ENCODE measurements at places on chromosomes 7 and 10. TPM values are rescaled to one million over a fixed set of nuclear protein-coding genes. Genes with fewer than 3 reads are reported as not detected.

The MCU gene
- total RNA-seq = 35.7 TPM

The NRF1 gene
- 14.1 TPM for total RNA-seq

The GIGYF1 gene
- 29.3 TPM for total RNA-seq

The LAMB1 gene
- total RNA-seq = 410 TPM

The FAM180A gene
- total RNA-seq = 28.9 TPM

The GNAI1 gene
- total RNA-seq = 42.1 TPM

The ZNF25 gene
- 18.6 TPM for total RNA-seq

The PSPH gene
- total RNA-seq = 49.9 TPM

The PLCE1 gene
- total RNA-seq = 6.2 TPM

The SRI gene
- total RNA-seq = 66.3 TPM

The RASSF4 gene
- 4.0 TPM for total RNA-seq

The ZSWIM8 gene
- 63.1 TPM for total RNA-seq

The SLC13A1 gene
- not detected for total RNA-seq

The CRHR2 gene
- total RNA-seq = not detected

The HILPDA gene
- 10.9 TPM for total RNA-seq

The SLC35B4 gene
- total RNA-seq = 18.3 TPM

The PANK1 gene
- total RNA-seq = 5.8 TPM
